Activated T-helper 1 cell treated with anti-CD3 and anti-CD28 coated beads, Interleukin-12 subunit alpha, Interleukin-12 subunit beta, Interleukin-2, Interleukin-4 antibody, amounts not matched to agents 30 ng/mL and 10 ng/mL and 1 ng/mL, durations not matched to agents 14 hours and 24 hours and 36 hours (primary cell): ENCODE measurements at places on chromosomes 13 and 19.

GRCh38 chr19:31616031-31616430, 266.8 kb upstream of the TSHZ3 start:
- no peak for DNase-seq

GRCh38 chr19:16673231-16673630, 12.3 kb downstream of the TMEM38A start:
- no peak for DNase-seq

- no peak for DNase-seq
Observed at GRCh38 chr19:53308339-53308811, 25.2 kb upstream of the ZNF845 start.

DNA sequence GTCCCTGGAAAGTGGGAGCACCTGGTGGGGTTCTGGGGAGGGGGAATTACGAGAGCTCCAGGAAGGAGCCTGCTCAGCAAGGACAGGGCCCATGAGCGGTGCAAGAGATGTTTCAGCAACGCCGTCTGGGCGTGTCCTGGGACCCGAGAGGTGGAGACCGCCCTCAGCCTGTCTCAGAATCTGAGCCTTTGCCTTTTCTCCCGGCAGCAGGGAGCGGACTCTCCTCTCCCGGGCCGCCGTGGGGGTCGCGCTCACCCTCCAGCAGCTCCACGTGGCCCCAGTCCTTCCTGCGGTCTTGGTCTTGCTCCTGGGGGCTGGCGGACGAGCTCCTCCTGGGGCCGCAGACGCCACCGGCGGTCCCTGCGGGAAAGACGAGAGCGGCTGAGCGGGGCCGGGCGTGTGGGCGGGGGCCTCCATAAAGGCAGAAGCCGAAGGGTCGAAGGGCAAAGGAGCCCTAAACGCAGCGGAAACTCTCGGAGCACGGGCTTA, 714 bp downstream of the POLRMT start:
- DNase-seq, result no peak

GRCh38 chr13:51339952-51340732, 651 bp downstream of the SERPINE3 start:
- no peak for DNase-seq

GRCh38 chr13:49086722-49087121, 111.0 kb downstream of the FNDC3A start:
- DNase-seq, result no peak

GRCh38 chr19:13240312-13241022, 90.3 kb downstream of the IER2 start:
- DNase-seq, result no peak
